ENCODE measurements at places on chromosomes 2 and 18.

- DNase-seq = no peak
These were observed 50.5 kb downstream of the SEPTIN10 start for GRCh38 chr2:109563288-109563687.

DNA sequence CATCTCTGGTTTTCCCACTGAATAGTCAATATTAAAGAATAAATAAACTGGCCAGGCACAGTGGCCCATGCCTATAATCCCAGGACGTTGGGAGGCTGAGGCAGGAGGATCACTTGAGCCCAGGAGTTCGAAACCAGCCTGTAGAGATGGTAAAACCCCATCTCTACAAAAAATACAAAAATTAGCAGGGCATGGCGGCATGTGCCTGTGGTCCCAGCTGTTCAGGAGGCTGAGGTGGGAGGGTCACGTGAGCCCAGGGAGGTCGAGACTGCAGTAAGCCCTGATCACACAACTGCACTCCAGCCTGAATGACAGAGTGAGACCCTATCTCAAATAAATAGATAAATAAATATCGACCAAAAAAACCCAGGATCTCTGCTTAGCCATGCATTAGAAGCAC is 50.2 kb upstream of the BIN1 start:
- DNase-seq = no peak

DNA sequence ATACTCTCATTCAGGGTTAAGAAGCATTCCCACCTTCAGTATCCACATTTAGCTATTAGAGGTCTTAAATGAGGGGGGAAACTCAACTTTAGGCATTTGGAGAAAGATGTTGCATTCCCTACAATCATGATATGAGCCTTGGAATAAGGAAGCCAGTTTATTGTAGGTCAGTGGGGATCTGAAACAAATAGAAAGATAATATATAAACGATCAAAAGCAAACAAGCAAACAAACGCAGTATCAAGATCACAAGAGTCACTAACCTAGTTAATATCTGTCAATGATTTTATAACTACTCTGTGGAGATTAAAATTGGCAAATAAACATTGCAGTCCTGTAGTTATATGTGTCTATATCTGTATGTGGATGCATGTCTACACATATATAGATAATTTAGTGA is 152.4 kb upstream of the LRATD1 start:
- no peak for DNase-seq

- DNase-seq = no peak
These were observed 34.0 kb upstream of the TMEM178A start for GRCh38 chr2:39631718-39632117.

- DNase-seq = no peak
These were observed 2.0 kb downstream of the ETAA1 start for GRCh38 chr2:67399144-67399543.

DNA sequence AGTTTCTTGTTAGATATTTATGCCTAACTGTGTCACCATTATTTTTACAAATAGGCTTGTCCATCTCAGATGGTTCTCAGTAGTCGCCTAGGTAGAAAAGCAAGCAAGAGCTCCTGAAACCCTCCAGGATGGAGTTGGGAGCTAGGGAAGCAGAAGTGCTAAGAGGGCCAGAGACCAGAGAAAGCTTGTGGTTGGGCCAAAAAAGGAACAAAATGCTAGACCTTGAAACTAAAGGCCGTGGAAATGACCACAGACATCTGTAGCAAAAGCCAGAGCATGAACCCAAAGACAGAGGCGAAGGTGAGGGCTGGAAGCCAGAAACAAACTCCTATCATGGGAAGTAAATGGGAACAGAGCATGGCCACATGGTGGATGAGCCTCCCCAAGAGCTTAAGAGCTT is 29.9 kb upstream of the RMDN2 start:
- DNase-seq = no peak
